T-helper 17 cell (primary cell): ENCODE measurements at places on chromosomes 5 and 9.

DNA sequence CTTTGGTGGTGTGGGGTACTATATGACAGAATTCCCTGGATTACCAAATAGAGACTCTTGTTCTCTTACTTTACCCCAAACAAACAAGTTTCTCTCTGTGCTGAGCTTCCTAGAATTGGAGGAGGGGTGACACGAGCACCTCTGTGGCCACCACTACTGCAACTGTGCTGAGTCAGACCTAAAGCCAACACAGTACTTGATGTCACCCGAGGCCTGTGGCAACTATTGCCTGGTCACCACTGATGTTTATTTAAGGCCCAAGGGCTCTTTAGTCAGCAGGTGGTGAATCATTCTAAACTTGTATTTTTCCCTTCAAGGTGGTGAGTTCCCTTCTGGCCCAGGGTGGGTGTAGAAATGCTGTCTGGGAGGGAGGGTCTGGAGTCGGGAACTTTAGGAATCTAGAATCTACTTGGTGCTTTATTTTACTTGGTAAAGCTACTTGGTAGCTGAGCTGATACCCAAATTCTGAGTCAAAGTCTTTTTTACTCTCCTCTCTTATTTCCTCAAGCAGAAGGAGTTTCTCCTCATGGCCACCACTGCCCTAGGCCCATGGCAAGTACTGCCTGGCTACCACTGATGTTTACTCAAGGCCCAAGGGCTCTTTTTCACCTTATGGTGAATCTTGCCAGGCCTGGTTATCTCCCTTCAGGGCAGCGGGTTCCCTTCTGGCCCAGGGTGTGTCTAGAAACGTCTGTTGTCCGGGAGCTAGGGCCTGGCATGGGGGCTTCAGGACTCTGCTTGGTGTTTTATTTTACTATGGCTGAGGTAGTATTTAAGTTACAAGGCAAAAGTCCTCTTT, 9.8 kb downstream of the LURAP1L start:
- DNase-seq, result no peak

DNA sequence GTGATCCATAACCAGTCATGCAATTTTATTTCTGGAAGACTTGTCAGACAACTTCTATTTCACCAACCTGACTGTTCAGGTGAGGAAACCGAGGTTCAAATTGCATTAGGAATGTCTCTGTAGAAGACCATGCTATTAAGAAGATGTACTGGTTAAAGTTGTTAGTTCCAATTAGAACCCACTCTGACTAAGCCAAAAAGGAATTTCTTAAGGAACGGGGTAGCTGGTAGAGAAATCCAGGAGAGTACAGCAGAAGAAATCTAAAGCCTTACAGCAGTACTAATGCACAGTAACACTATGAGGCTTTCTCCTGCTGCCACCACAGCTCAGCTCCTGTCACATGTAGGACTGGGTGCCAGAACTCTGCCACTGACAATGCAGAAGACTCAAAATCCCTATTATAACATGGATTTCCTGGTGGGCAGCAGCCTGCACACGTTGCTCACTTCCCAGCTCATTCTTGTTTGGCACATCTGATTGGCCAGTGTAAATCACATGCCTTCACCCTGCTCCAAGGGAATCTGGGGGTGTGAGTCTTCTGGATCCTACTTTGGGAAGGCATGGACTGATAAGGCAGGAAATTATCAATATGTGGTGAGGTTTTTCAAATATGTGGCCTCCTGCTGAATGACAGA, 37.1 kb downstream of the CAST start:
- no peak for DNase-seq

- DNase-seq, result no peak
Measured at GRCh38 chr5:149677731-149678130, 52.4 kb upstream of the PPARGC1B start.

- DNase-seq, result no peak
Measured at GRCh38 chr5:61536922-61537321, 204.9 kb downstream of the ZSWIM6 start.

- no peak for DNase-seq
Measured at GRCh38 chr9:19809422-19810269, 20.8 kb upstream of the SLC24A2 start.

DNA sequence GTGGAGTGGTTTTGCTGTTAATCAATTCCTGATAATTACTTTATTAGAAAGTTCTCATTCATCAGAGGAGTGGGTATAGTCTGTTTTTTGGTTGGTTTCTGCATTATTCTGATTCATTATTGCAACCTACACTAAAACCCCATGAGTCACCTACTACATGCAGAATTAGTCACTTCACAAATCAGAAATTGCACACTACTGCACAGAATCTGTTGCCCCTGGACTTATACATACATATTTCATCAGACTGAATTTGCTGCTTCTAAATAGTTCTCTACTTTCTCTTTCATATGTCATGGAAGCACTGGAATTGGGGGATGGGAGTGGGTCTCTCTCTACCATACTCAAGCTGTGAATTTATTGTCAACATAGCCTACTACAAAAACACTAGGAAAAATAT, 585.1 kb downstream of the DNAH5 start:
- DNase-seq, result no peak

DNA sequence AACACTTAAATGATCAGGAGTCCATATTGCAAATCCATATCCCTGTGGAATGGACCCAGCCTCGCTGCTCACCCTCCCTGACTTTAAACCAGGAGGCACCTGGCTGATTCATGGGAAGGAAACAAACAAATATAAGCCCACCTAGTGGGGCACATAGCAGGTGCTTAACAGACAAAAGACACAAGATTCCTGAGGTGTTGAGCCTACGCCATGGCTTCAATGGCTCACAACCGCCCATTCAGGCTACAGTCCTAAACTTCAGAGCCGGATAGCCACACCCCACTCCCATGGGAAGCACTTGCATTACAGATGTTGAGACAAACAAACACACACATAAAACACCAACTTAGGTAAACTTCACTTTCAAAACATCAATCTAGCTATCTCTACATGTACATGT, 359.9 kb downstream of the ICE1 start:
- DNase-seq, result no peak

GRCh38 chr9:83403527-83404238, 134.5 kb downstream of the FRMD3 start:
- no peak for DNase-seq

GRCh38 chr9:124860582-124861341, 995 bp downstream of the RPL35 start:
- DNase-seq, result no peak

GRCh38 chr5:116130471-116130870, 45.6 kb downstream of the COMMD10 start:
- DNase-seq, result no peak

GRCh38 chr5:150612905-150613670, 27.4 kb upstream of the SYNPO start:
- DNase-seq, result no peak

GRCh38 chr5:122142480-122143164, 13.3 kb downstream of the ZNF474 start:
- DNase-seq, result no peak

DNA sequence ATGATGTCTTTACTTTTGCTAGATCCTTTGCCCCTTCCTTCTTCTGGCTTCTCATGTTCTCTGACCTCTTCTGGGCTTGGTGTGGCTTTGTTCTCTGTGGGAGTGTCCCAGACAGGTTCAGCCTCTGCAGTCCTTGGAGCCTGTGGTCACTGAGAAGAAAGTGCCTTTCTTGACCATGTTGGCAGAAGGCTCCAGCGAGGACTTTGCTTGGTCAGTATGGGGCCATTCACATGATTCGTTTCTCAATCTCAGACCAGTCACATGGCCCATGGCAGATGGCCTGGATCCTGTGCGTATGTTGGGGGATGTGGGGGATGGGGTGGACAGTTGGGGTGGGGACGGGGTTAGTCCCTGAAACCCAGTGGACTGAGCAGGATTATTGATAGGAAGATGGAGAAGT, 274.1 kb downstream of the ARHGAP26 start:
- DNase-seq, result no peak

- DNase-seq, result no peak
Measured at GRCh38 chr9:3495855-3496254, 29.9 kb downstream of the RFX3 start.

- no peak for DNase-seq
Measured at GRCh38 chr5:64384765-64385164, 121.0 kb upstream of the RGS7BP start.

- no peak for DNase-seq
Measured at GRCh38 chr9:127344368-127345000, 52.5 kb upstream of the SLC2A8 start.

DNA sequence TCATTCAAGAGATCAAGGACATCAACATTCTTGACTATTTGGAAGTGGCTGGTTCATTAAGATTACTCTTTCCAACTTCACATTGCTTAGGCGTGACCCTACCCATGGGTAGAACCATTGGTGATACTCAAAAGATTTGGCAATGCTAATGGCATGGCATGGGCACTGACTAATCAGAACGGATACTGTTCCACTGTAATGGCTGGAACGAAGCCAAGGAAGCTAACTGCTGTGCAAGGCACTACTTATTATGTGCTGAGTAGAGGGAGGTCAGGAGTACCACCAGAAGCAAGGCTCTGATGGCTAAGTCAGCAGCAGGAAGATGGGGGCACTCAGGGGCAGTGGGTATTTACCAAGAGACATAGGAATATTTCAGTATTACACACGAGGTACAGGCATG, 31.9 kb downstream of the GNA14 start:
- no peak for DNase-seq

DNA sequence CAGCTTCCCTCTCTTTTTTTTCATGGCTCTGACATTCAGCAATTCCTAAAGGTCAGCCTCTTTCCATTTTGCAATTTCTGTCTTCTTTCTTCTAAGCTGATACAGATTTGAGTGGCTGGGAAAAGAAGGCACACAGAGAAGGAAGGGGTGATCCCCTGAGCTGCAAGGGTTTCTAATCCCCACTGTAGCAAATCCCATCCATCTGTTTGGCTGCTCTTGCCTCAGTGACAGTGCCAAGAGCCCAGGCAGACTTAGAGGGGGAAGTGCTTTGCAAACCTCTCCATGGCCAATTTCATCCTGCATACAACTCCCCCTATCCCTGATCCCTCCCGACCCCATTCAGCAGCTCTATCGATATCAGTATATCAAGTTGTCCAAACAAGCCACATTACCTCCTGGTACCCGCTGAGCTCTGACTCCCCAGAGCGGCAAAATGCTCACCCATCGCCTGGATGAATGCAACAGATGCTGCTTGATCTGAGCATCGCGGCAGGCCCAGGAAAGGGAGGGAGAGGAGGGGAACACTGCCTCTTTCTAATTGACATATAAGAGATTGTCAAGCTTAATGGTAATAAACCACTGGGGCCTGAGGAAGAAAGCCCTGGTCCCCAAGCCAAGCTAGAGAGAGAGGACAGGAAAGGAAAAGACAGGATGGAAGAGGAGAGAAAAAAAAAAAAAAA, 268.9 kb downstream of the ASTN2 start:
- DNase-seq, result no peak

- DNase-seq, result no peak
Measured at GRCh38 chr5:118891252-118891651, 97.1 kb downstream of the DTWD2 start.

GRCh38 chr9:90839183-90839728, 37.6 kb downstream of the SYK start:
- no peak for DNase-seq

DNA sequence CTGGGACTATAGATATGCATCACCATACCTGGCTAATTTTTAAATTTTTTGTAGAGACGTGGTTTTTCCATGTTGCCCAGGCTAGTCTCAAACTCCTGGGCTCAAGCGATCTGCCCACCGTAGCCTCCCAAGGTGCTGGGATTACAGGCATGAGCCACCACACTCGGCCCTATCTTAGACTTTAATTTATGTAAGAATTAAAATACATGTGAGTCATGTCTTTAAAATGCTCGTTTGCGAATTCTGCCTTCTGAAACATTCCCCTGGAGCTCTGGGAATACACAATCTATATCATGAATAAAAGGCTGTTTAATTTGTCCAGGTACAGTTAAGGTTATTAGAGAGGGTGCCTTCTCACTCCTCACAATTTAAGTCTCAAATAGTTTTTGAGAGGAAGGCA, 32.8 kb downstream of the RHOBTB3 start:
- DNase-seq, result no peak

- DNase-seq, result no peak
Measured at GRCh38 chr5:115423051-115423450, 121.5 kb downstream of the FEM1C start.

DNA sequence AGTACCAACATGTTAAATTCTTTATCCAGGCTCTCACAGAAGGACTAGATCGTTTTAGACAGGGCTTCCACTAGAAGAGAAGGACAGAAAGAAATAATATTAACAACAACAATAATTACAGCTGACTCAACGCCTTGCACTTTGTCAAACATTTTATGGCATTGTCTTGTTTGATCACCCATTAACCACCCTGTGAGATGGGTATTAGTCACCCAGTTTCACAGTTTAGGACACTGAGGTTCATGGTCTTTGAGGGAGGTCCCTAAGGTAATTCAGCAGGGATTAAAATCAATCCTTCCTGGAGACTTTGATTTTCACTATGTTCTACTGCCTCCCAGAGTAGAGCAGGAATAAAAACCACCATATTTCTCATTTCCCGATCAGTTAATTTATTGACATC, 51.4 kb upstream of the BNC2 start:
- DNase-seq, result no peak

DNA sequence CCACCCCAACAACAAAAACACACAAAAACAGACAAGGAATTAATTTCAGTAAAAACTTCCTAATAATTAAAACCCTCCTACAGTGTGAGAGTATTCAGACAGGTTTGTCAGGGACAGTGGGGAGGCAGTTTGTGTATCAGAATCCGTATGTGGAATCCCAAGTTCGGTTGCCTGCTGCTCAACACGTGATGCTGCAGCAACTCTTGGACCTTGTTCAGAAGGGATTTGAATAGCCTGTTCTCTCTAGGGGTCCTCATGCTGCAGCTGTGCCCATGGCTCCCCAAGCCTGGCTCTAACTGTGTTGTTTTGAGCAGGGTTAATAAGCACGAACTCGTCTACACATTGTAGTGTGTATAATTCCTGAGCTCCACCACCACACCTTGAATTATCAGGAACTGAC, 28.7 kb downstream of the TLE4 start:
- no peak for DNase-seq

GRCh38 chr5:83568186-83568585, 96.6 kb downstream of the VCAN start:
- DNase-seq, result no peak

DNA sequence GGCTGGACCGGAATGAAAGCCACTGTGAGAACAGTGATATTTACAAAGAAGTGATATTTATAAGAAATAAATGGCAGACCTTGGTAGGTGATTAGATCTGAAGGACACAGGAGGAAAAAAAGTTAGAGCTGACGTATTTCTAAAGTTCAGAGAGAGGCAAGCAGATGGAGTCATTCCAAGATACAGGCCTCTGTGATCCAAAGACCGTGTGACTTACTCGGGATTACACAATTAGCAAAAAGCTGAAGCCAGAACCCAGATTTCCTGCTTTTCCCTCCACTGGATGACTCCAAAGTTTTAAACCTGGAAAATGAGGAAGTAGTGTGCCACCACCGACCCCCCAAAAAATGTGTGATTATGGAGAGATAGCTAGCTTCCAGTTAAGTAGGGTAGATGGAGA, 3.1 kb upstream of the DOCK8 start:
- DNase-seq, result no peak

DNA sequence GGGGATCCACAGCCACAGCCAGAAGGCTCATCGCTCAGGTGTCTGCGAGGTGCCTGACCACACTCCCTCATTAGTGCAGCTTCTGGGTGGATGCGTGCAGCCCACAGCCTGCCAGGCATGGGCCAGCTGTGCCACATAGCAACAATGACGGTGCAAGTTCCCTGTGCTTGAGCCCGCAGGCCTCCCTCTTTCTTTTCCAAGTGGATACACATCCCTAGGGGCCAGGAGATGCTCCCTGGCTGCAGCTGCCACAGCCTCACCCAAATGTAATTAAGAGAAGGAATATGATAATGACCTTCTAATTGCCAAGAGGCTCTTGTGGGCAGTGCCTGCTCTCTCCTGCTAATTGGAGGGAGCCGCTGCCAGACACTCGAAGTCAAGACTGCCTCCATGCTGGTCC, 116.0 kb upstream of the PPP1R26 start:
- DNase-seq, result no peak
